ENCODE measurements at places on chromosomes 1 and 21. TPM values are rescaled to one million over a fixed set of nuclear protein-coding genes. Genes with fewer than 3 reads are reported as not detected.

The FMOD gene
- total RNA-seq: not detected

The SPRTN gene
- total RNA-seq: 15.4 TPM

The TFB2M gene
- 8.8 TPM for total RNA-seq

The KDF1 gene
- 2.2 TPM for total RNA-seq

The SLC22A15 gene
- total RNA-seq: 1.2 TPM

The RBM11 gene
- 1.7 TPM for total RNA-seq

The LRRC8B gene
- 15.6 TPM for total RNA-seq

The DHDDS gene
- total RNA-seq: 46.2 TPM

The PLPP3 gene
- 0.61 TPM for total RNA-seq

The ZNF436 gene
- total RNA-seq: 11.9 TPM

The PPFIA4 gene
- 1.5 TPM for total RNA-seq

DNA sequence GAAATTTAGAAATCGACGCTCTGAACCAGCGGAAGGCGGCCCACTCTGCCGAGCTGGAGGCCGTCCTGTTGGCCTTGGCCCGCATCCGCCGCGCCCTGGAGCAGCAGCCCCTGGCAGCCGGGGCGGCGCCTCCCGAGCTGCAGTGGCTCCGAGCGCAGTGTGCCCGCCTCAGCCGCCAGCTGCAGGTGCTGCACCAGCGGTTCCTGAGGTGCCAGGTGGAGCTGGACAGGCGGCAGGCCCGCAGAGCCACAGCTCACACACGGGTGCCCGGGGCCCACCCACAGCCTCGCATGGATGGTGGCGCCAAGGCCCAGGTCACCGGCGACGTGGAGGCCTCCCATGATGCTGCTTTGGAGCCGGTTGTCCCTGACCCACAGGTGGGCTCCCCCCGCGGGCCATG lies 47.0 kb upstream of the DIP2A start:
- H3K4me1 ChIP-seq: no peaks in the 10 kb centered on the region
- H3K27me3 ChIP-seq: no peaks in the 10 kb centered on the region
- H3K27ac ChIP-seq: no peak overlapping the region
- DNase-seq: no peak
- peaks cover 7% of the 10 kb centered on the region for H3K36me3 ChIP-seq

DNA sequence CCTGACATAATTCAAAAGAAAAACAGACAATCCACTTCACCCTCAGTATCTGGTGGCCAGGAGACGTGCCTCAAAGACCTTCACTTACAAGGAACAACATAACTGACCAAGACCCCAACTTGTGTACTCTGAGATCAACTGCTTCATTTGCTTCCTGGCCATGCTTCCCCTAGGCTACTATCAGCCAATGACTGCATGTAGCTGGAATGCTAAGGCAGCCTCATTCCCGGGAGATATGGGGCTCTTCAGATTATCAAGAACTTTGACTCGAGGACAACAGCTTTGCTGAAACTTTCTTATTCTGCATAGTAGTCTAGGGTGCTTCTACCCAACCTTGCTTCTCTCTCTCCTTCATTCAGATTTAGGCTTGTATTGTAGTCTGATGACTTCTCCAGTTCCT lies 11.7 kb upstream of the UCK2 start:
- no peaks in the 10 kb centered on the region for H3K27me3 ChIP-seq
- no peaks in the 10 kb centered on the region for H3K4me1 ChIP-seq
- H3K27ac ChIP-seq: no peak overlapping the region
- no peak for DNase-seq
- no peaks in the 10 kb centered on the region for H3K36me3 ChIP-seq
- H3K4me3 ChIP-seq: no peak overlapping the region

- no peak for DNase-seq
- no peaks in the 10 kb centered on the region for H3K27me3 ChIP-seq
- H3K27ac ChIP-seq: no peak overlapping the region
- no peaks in the 10 kb centered on the region for H3K4me1 ChIP-seq
These were observed 17.0 kb upstream of the ABCD3 start for GRCh38 chr1:94401206-94401605.

DNA sequence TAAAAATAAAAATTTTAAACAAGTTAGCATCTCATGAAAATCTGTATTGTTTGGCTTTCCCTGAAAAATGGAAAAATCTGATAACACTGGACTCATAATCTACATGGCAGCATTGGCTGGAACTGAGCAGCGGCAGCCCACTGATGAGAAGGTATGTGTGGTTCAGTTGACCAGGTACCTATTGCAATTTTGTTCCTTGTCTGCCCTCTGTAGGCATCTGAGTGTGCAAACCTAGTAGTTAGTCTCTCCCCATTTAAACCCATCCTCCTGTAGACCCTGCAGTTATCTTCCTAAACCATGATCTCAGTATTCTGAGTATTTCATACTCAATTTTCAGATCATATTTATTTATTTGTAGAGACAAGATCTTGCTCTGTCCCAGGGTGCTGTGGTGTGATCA lies 59.4 kb upstream of the SERBP1 start:
- H3K4me3 ChIP-seq: no peak overlapping the region
- no peaks in the 10 kb centered on the region for H3K36me3 ChIP-seq
- H3K4me1 ChIP-seq: no peaks in the 10 kb centered on the region

GRCh38 chr21:36113647-36114428 lies 21.0 kb upstream of the CBR3 start:
- H3K4me1 ChIP-seq: peaks cover 29% of the 10 kb centered on the region
- H3K36me3 ChIP-seq: no peaks in the 10 kb centered on the region
- H3K27me3 ChIP-seq: no peaks in the 10 kb centered on the region
- peak overlapping the region; percentile 80 for H3K4me3 ChIP-seq

- no peak overlapping the region for H3K4me3 ChIP-seq
- no peaks in the 10 kb centered on the region for H3K4me1 ChIP-seq
These were observed 203.1 kb upstream of the GALNT2 start for GRCh38 chr1:229863651-229864545.

- peaks cover 24% of the 10 kb centered on the region for H3K4me1 ChIP-seq
- peaks cover 11% of the 10 kb centered on the region for H3K36me3 ChIP-seq
- no peak overlapping the region for H3K27ac ChIP-seq
- H3K4me3 ChIP-seq: no peak overlapping the region
- DNase-seq: no peak
These were observed 28.4 kb downstream of the POFUT2 start for GRCh38 chr21:45259206-45259840.

DNA sequence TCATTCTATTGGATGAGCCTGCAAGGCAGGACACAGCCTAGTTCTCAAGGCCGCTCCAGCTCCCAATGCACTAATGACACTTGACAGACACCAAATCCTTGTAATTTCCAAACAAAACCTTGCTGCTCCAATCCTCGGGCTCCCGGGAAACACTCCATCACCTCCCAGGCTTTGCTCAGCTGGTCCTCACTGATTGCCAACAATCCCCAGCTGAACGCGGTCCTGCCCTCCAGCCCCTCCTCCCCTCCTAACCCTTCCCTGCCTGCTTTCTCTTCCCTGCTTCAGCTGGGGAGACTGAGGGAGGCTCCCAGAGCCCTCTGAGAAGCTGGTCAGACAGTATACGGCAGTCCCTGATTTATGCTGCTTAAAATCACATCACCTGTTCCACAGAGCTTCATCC lies 114.4 kb upstream of the TNR start:
- H3K36me3 ChIP-seq: no peaks in the 10 kb centered on the region
- no peak for DNase-seq
- H3K4me1 ChIP-seq: no peaks in the 10 kb centered on the region
- H3K27ac ChIP-seq: no peak overlapping the region

DNA sequence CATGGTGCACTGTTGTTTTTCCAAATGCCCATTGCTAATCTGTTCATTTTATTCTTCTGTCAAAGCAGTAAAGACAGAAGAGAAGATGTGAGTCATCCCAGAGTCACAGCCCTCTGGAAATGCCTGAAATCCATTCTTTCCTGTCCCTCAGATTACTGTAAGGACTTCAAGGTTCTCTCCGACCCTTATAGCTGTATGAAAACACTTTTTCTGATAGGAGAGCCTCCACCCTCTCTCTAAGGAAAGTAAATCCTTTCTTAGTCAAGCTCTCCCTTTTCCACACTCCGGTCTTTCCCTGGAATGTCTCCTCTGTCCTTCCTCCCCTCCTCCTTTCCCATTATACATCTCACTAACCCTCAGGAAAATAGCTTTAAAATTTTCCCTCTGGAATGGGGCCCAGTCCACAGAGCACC lies 3.5 kb upstream of the PRDX6 start:
- H3K4me3 ChIP-seq: no peak overlapping the region
- H3K27ac ChIP-seq: no peak overlapping the region
- H3K36me3 ChIP-seq: no peaks in the 10 kb centered on the region
- no peak for DNase-seq
- peaks cover 43% of the 10 kb centered on the region for H3K4me1 ChIP-seq

- no peak overlapping the region for H3K4me3 ChIP-seq
- no peaks in the 10 kb centered on the region for H3K27me3 ChIP-seq
- H3K36me3 ChIP-seq: no peaks in the 10 kb centered on the region
- no peaks in the 10 kb centered on the region for H3K4me1 ChIP-seq
These were observed 37.7 kb upstream of the GPR37L1 start for GRCh38 chr1:202084791-202085681.

GRCh38 chr1:150820730-150821512 lies 12.9 kb upstream of the CTSK start:
- no peak overlapping the region for H3K27ac ChIP-seq
- no peaks in the 10 kb centered on the region for H3K4me1 ChIP-seq
- H3K4me3 ChIP-seq: no peak overlapping the region
- no peaks in the 10 kb centered on the region for H3K27me3 ChIP-seq
- H3K36me3 ChIP-seq: peaks cover 34% of the 10 kb centered on the region
- no peak for DNase-seq

GRCh38 chr1:108072212-108072611 lies 107.2 kb upstream of the VAV3 start:
- DNase-seq: no peak
- H3K4me1 ChIP-seq: peaks cover 6% of the 10 kb centered on the region
- no peaks in the 10 kb centered on the region for H3K36me3 ChIP-seq
- H3K27me3 ChIP-seq: no peaks in the 10 kb centered on the region

DNA sequence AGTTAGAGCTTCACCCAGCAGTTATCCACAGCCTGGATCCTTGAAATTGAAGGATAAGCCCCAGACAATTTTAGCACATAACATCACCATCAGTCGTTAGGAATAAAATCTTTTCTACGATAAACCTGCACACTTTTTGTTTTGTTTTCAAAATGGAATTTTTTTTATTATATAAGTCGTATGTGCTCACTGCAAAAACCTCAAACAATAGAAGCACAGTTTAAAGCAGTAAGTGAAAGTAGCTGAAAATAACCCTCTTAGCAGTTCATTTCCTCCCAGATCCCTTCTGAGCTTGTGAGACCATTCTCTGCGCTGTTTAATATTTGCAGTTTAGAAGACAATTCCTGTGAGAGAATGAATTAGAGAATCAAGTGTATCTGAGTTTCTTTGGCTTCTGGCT lies 38.3 kb downstream of the ELK4 start:
- peak; percentile 34 for DNase-seq
- H3K27me3 ChIP-seq: no peaks in the 10 kb centered on the region
- no peaks in the 10 kb centered on the region for H3K36me3 ChIP-seq
- H3K27ac ChIP-seq: peak overlapping the region; percentile 34
- H3K4me1 ChIP-seq: peaks cover 21% of the 10 kb centered on the region
- no peak overlapping the region for H3K4me3 ChIP-seq

DNA sequence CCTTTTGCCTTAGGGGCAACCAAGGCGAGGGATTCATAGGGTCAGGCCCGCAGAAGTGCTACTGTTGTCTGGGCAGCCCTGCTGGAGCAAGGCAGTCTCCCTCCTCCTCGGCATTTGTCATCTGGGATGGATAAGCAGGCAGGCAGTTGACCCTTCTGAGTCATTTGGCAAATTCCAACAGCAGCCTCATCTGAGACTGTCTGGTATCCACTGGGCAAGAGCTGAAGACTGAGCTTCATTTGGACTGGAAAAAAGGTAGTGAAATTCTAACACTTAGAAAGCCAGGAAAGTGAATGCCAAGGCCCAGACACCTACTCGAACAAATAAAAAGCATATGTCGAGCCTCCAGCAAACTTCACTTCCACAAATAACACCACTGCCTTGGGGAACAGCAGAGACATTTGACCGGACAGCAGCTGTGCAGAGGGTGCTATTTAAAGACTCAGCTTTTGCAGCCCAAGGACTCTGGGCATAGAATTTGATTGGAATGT lies 4.0 kb upstream of the ZBTB40 start:
- no peaks in the 10 kb centered on the region for H3K27me3 ChIP-seq
- H3K4me1 ChIP-seq: peaks cover 8% of the 10 kb centered on the region
- no peak overlapping the region for H3K4me3 ChIP-seq
- H3K36me3 ChIP-seq: no peaks in the 10 kb centered on the region
- H3K27ac ChIP-seq: no peak overlapping the region

Data from CD4-positive, alpha-beta memory T cell (primary cell).